NCI-H1092 (cell line): ENCODE measurements at places on chromosomes 13 and 19.

DNA sequence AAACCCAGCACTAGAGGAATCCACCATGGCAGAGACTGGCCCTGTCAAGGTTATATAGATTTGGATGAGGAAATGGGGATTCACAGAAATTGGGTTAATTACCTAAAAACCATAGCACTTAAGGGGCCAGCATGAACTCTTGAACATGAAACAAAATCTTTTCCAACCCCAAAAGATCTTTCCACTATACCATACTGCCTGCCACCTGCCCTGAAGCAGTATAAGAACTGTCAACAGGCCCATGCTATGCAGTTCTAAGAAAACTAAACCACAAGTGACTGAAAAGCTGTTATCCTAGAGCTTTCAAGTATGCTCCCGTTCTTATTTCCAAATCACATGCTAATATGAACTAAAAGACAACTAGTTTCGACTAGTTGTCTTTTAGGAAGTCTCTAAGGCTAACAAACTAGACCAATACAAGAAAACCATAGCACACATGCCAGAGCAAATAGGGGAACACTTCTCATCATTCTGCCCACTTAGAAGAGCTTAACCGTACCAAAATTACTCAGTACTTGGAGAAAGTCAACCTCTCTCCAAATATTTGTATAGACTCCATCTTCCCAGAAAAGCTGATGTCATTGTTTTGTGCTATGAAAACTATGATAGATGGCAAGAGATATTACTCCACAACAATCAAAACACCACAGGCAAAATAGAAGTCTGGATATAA lies 27.5 kb downstream of the HSPH1 start:
- DNase-seq = no peak

DNA sequence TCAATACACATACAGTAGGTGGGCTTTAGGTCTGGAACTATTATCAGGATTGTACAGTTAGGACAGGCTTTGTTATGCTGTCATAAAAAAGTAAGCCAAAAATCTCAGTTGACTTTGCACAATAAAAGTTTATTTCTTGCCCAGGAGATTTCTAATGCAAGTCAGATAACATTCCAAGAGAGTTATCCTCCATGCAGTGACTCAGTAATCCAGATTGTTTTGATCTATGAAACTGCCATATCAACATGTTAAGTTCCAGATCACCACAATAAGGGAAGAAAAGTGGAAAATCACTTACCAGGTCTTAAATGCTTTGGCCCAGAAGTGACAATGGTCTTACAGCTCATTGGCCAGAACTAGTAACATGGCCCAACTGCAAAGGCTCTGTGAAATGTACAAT lies 636.2 kb upstream of the KLF12 start:
- no peak for DNase-seq

- no peak for DNase-seq
Observed at GRCh38 chr19:19217099-19217498, 5.3 kb downstream of the NCAN start.

DNA sequence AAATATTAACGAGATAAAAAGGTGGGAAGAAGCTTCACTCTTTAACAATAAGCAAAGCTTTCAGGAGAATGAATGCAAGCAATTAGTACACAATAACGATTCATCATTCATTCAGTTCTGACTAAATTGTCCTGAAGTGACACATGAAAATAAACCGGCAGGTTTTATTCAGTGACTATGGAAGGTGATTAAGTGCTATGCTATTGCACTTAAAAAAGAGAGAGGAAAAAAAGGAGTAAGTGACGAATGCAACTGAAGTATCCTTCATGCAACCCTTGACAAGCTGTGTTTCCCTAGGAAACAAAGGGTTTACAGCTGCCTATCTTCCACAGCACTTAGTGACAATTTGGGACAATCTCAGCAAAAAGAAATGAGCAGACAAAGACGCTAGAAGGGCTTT lies 1.4 kb downstream of the LIG4 start:
- DNase-seq = no peak

- peak; percentile 2 for DNase-seq
Observed at GRCh38 chr19:44807652-44808462, 1.0 kb upstream of the BCAM start.

DNA sequence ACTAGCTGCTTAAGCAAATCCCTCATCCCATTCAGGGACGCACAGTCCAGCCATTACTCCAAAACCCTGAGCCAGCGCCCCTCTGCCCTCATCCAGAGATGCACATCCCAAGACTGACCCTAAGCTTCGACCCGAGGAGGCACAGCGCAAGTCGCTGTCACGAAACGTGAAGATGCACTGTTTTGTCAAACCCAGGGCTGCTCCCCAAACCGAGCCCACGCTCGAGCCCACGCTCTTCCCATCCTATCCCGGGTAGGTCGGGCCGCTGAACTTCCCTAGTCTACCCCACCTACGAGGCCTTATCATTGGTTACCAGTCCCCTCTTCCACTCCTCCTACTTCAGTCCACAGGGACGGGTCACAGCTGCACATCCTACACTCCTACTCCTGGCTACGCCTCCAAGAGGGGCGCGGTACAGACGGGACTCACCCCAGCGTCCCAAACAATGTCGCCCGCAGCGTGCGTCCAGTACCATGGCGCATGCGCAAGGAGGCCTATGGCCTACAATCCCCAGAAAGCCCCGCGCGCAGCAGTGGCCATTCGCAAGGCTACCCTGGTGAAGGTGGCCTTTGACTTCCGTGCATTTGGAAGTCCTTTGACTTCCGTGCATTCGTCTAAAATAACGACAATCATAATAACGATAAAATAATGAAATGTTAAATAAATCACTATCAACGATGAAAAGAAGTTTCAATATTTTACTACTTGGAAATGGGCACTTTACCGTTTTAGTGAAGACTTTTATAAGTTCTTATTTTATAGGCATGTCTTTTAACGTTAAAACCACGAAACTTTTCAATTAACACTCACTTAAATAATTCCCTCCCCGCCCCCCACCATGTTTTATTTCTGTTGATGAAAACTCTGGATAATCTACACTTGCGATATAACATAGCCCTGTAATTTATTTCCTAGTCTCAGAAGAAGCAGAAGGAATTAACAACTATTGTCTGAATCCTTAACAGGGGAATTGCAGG lies at the start of gene ZNF285:
Gene ZNF285, minus strand, starts transcription at position 470 of the 977 bp plus-strand sequence. CDS start 4,395 bp downstream, outside the sequence.
- DNase-seq = no peak

- DNase-seq = no peak
Observed at GRCh38 chr19:35442091-35442490, 6.0 kb upstream of the FFAR2 start.
